ENCODE measurements at places on chromosomes 6 and 20. TPM values are rescaled to one million over a fixed set of nuclear protein-coding genes. Genes with fewer than 3 reads are reported as not detected.
A peak's percentile ranks its signal among the peaks of the same experiment; 100 is the strongest.

GRCh38 chr6:45420909-45421708, 43.4 kb upstream of the SUPT3H start:
- DNase-seq, result no peak

DNA sequence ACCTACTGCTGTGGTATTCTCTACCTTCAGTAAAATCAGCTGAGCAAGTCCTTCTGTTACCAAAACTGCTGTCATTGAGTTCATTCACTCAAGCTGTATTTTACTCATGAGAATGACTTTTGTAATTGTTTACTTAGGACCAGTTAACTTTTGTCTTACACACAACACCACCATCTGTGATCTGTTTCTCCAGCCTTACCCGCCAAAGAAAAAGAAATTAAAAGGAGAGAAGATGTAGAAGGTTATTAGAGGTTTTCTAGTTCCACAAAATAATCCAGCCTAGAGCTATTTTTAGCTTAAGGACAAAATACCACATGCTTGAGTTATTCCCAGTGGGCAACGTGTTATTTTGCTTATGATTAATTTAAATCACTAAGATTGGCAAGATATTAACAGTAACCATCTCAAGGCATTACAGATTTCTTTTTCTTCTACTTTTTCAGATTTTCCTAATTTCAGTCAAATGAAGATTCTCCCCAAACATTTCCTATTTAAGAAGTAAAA, 38.2 kb downstream of the FAM8A1 start:
- no peak for DNase-seq

GRCh38 chr6:117837261-117837660, 69.8 kb upstream of the SLC35F1 start:
- DNase-seq, result no peak

DNA sequence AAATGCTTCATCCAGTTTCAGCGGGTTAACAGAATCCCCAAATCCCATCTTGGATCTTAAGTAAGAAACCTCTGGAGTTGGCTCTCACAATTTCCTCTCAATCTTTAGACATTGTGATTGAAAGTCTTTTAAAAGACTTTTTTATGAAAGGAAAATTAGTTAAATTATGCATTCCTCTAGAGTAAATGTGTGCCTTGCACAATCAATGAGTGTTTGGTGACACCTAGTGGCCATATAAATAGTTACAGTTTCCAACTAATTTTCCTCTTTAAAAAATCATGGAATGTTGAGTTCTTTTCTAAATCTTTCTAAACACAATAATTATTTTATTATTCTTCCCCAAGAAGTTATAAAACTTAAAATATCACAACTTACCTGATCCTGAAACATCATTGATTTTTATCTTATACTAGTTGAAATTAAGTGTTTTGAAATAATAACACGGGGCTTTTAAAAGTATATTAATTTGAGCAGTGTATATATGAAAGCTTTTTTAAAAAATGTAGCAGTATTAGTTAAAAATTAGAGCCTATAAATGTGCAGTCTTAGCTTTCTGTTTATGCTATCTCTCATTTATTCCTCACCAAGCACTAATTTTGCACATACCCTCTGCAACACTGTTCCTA, 66.4 kb downstream of the PKHD1 start:
- DNase-seq, result no peak

DNA sequence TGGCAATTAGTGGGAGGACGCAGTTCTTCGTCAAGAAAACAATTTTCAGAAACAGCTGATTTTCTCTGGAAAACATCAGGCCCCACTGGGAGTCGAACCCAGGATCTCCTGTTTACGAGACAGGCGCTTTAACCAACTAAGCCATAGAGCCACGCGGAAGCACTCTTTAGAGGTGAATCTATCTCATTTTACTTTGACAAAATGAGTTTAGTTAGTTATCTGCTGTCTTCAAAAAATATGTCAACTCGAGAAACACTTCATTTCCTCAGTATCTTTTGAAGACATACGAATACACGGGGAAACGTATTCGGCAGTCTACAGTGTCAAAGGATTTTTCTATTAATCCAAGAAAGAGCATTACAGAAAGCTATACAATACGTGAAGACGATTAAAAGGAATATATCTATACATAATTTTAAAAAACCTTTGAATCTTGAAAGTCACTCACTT, 26.7 kb downstream of the GPX6 start:
- peak; percentile 56 for DNase-seq

GRCh38 chr6:112130878-112131277, 43.5 kb downstream of the FAM229B start:
- no peak for DNase-seq

DNA sequence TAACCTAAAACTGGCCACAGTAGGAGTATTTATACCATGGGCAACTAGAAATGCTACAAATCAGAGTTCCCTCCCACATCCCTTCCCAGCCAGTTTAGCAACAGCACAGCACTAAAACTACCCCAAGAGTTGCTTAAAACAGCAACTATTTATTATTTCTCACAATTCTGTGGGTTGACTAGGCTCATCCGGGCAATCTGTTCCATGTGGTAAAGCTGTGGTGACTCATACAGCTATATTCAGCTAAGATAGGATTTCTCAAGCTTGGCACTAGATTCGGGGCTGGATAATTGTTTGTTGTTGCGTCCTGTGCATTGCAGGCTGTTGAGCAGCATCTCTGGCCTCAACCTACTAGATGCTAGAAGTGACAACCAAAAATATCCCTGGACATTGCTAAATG, 8.6 kb upstream of the HECA start:
- DNase-seq, result peak; percentile 66

DNA sequence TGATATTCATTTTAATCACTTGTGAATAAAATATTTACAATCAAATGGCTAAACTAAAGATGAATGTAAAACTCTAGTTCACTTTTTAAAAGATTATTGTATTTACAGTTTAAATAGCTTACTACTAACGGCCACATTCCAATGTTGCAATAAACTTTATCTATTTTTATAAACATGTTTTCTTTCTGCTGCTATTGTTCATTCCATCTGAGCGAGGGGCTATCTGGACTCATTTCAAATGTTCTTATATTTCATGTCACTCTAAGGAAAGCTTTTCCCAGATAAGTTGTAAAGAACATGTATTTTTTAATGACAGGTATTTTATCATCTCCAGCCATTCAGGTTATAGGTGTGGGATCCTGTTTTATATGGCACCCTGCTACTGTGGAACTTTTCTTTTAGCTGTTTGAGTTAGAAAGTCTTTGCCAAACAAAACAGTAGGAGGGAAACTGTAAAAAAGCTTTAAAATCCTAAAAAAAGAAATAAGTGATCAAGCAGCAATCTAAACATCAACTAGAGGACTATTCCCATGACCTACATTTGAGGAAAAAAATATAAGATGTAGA, 42.5 kb downstream of the HMGCLL1 start:
- DNase-seq, result no peak

- DNase-seq, result no peak
Observed at GRCh38 chr6:143579703-143580102, 68.2 kb upstream of the FUCA2 start.

DNA sequence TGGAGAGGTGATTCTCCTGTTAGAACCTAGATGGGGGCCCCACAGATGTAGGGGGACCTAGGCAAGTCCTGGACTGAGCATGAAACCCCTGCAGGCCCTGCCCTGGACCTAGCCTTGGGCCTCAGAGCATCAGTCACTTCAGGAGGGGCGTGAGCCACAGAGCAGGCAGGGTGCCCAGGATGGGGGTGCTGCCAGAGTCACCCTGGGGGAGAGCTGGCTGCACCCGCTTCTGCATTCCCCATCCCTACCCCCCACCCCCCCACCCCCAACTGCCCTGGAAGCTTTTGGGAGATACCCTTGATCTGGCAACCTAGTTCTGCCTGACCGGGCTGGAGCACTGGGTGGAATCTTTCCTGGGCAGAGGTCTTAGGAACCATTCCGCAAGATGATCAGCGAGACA, 125.6 kb downstream of the GRM4 start:
- no peak for DNase-seq

- peak; percentile 43 for DNase-seq
Observed at GRCh38 chr6:34132486-34133185, 13.3 kb downstream of the GRM4 start.

DNA sequence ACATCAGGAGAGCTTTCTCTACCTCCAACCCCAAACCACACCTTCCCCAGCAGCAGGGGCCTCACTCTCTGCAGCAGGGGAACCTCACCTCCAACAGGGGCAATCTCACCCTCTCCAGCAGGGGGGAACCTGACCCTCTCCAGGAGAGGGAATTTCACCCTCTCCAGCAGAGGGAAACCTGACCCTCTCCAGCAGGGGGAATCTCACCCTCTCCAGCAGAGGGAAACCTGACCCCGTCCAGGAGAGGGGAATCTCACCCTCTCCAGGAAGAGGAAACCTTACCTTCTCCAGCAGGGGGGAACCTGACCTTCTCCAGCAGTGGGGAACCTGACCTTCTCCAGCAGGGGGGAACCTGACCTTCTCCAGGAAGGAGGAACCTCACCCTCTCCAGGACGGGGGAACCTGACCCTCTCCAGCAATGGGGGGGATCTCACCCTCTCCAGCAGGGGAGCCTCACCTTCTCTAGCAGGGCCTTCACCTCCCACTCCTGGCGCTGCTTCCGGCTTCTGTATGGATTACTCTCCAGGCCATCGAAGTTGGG, 3.1 kb downstream of the B3GALT4 start:
- no peak for DNase-seq

- peak; percentile 69 for DNase-seq
Observed at GRCh38 chr6:15244620-15245360, 1.1 kb upstream of the JARID2 start.

GRCh38 chr6:15479761-15480160, 183.1 kb downstream of the DTNBP1 start:
- DNase-seq, result no peak

GRCh38 chr6:148881593-148882311, 134.9 kb downstream of the UST start:
- no peak for DNase-seq

DNA sequence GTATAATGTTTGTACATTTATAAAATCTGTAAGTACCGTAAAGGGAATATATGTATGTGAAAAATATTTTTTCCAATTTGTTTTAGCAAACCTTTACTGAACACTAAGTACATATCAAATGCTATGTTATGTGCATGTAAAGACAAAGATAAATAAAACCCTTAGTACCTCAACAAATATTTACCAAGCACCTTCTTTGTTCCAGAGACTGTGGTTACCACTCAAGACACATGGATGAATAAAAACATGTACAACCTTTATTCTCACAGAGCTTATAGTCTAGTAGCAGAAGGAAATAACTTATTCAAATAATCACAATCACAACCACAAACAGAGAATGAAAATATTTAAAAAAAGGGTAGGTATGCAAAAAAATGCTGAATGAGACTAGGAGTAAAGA, 17.5 kb downstream of the TMX4 start:
- no peak for DNase-seq

GRCh38 chr6:100289285-100289684, 175.4 kb downstream of the SIM1 start:
- no peak for DNase-seq

GRCh38 chr6:113432521-113433334, 424.4 kb upstream of the MARCKS start:
- DNase-seq, result no peak

DNA sequence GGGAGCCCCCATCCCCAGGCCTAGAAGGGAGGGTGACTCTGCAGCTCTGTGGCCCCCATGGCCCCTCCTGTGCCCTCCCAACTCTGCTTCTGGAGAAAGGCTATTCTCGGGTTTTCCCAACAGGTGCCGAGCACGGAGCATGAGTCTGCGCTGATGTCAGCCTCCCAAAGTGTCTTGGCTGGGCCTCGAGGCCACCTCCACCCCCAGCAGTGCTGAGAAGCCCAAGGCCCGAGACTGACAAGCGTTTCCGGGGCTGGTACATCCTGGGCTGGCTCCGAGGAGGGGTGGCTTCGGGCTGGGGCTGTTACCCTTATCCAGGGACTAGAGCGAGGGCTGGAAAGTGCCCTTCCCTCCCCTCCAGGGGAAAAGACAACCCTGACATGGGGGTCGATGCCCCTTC, 60.2 kb upstream of the GATA5 start:
- DNase-seq, result no peak

GRCh38 chr6:25972128-25972527, 9.5 kb downstream of the TRIM38 start:
- no peak for DNase-seq

- no peak for DNase-seq
Observed at GRCh38 chr6:45175272-45175671, 152.9 kb upstream of the RUNX2 start.

OSER1 gene
- total RNA-seq, result 23.3 TPM

MICAL1 gene
- total RNA-seq, result 17.7 TPM

HSPA1A gene
- 37.8 TPM for total RNA-seq

MUC22 gene
- total RNA-seq, result not detected

CDH4 gene
- 0.11 TPM for total RNA-seq

WFDC12 gene
- total RNA-seq, result not detected

MYCT1 gene
- total RNA-seq, result not detected

All from activated CD8-positive, alpha-beta T cell treated with anti-CD3 and anti-CD28 coated beads for 36 hours (primary cell).